ENCODE measurements at places on chromosomes 5 and 9. TPM values are rescaled to one million over a fixed set of nuclear protein-coding genes. Genes with fewer than 3 reads are reported as not detected.
A peak's percentile ranks its signal among the peaks of the same experiment; 100 is the strongest.

GRCh38 chr5:6251565-6252102 is 126.7 kb downstream of the MED10 start:
- no peak for DNase-seq

DNA sequence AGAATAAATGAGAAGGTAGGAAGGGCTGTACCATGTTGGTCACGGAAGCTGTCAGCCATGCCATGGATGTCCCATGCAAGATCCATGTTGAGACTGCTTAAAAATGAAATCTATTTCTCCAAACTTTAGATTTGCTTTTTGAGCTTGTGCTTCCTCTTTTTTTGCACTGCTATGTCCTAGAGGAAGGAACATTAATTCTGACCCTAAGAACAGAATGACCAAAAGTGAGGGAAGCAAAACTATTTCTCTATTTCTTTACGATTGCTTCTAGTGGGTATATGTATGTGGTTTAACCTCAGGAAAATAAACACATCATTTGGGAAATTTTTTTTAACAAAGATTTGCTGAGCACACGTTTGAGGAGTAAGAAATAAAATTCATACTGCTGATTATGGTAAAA is 84.6 kb downstream of the USP20 start:
- DNase-seq: no peak

The HTR1A gene
- total RNA-seq: not detected

The FAXDC2 gene
- 27.6 TPM for total RNA-seq

The ST8SIA4 gene
- 3.4 TPM for total RNA-seq

The EQTN gene
- total RNA-seq: not detected

- DNase-seq: no peak
Measured at GRCh38 chr5:136070486-136071285, 41.9 kb downstream of the TGFBI start.

DNA sequence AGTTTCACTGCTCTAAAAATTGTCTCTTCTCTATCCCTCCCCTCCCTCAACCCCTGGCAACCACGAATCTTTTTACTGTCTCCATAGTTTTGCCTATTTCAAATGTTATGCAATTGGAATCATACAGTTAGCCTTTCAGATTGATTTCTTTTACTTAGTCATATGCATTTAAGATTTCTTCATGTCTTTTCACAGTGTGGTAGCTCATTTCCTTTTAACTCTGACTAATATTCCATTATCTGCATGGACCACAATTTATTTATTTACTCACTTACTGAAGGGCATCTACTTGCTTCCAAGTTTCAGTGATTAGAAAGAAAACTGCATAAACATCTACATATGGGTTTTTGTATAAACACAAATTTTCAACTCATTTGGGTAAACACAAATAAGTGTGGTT is 372.3 kb downstream of the CDH18 start:
- no peak for DNase-seq

DNA sequence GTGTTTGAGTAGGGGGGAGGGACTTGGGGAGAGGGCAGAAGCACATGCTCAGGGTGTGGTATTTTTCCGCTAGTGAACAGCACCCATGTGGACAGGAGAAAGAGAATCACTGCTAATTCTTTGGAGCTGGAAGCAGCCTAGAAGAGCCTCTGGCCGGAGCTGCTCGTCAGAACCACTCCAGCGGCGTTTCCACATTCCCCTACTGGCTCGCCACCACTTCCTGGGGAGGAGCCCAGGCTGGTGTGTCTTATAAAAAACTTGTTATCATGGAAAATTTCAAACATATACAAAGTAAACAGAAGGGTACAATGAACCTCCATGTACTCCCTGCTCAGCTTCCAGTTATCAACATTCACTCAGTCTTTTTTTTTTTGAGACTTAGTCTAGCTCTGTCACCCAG is 26.7 kb downstream of the LHX2 start:
- peak; percentile 60 for DNase-seq

- DNase-seq: no peak
Measured at GRCh38 chr5:147857302-147858129, 21.0 kb upstream of the SCGB3A2 start.

The EPB41L4A gene
- 21.5 TPM for total RNA-seq

DNA sequence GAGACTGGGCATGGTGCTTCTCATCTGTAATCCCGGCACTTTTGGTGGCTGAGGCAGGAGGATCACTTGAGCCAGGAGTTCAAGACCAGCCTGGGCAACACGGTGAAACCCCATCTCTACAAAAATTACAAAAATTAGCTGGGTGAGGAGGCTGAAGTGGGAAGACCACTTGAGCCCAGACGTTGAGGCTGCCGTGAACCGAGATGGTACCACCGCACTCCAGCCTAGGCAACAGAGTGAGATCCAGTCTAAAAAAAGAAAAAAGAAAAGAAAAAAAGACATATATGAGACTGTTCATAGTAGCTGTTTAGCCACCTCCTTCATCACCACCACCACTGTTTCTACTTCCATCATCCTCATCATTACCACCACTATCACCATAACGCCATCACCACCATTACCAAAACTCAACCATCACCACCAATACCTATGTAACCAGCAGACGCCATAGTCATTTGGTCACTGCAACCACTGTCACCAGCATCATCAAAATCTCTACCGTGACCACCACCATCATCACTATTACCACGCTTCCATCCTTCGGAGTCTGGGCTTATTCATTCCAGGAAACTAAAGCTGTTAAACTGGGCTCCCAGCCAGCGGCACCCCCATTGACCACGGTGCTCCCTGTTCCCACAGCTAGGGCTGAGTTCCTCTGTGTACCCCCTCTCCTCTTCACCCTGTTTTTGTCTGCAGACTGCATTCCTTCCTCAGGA is 8.4 kb upstream of the KIF12 start:
- DNase-seq: no peak

The OBP2B gene
- not detected for total RNA-seq

The MYOZ3 gene
- total RNA-seq: 5.5 TPM

GRCh38 chr9:26331223-26331622 is 561.4 kb downstream of the CAAP1 start:
- DNase-seq: no peak

The ZMYND19 gene
- total RNA-seq: 10.8 TPM

- no peak for DNase-seq
Measured at GRCh38 chr5:175920231-175920811, 47.8 kb downstream of the THOC3 start.

DNA sequence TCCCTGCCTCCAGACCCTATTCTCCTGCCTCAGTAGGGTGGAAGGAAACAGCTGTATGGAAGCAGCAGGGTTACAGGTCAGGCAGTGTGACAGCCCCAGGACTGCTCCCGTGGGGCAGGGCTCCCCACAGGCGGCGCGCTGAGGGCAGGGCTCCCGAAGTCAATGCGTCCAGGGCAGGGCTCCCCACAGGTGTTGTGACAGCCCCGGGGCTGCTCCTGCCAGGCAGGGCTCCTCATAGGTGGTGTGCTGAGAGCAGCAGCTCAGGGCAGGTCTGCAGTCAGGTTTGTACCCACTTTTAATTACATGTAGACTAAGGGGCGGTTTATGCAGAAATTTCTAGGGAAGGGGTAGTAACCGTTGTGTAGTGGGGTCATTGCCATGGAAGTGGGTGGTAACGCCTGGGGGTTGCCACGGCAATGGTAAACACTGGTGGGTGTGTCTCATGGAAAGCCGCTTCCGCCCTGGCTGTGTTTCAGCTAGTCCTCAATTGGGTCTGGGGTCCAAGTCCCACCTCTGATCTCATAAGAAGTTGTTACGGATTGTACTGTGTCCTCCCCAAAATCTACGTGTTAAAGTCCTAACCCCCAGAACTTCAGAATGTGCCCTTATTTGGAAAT is 16.7 kb upstream of the TERT start:
- DNase-seq: no peak

Measured in Right ventricle myocardium inferior (tissue), 1 donor.